ENCODE measurements at places on chromosomes 7 and 10.

DNA sequence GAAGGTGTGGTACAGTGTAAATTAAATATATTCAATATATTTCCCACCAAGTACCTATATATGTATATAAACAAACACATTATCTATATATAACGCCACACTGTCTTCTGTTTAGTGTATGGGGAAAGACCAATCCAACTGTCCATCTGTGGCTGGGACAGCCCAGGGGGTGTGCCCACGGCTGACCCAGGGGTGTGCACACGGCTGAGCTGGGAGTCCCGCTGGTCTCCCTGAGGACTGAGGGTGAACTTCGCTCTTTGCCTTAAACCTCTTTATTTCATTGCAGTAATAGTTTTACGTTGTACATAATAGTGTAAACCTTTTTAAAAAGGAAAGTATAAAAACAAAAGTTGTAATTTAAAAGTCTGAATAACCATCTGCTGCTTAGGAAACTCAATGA, 6.3 kb downstream of the EN2 start:
- DNase-seq = no peak

- DNase-seq = no peak
Measured at GRCh38 chr10:49768329-49768728, 6.2 kb upstream of the OGDHL start.

- DNase-seq = no peak
Measured at GRCh38 chr10:116452338-116452720, 24.7 kb downstream of the PNLIPRP3 start.

DNA sequence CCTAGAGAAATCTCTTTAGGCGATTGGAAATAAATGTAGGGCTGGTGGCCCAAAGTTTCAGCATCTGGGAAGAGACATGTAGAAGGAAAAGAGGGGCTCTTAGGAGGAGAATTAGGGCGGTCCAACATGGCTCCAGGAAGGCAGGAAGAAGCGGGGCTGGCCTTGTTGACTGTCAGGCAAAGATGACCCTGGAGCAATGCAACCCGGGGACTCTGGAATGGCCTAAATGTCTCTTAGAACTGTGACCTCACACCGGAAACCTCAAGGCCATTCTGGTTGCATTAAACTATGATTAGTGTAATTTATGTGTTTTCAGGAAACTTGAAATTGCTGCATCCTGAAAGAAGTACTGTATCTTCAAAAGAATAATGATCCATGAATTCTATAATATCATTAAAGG, 66.8 kb downstream of the NRP1 start:
- DNase-seq = no peak

DNA sequence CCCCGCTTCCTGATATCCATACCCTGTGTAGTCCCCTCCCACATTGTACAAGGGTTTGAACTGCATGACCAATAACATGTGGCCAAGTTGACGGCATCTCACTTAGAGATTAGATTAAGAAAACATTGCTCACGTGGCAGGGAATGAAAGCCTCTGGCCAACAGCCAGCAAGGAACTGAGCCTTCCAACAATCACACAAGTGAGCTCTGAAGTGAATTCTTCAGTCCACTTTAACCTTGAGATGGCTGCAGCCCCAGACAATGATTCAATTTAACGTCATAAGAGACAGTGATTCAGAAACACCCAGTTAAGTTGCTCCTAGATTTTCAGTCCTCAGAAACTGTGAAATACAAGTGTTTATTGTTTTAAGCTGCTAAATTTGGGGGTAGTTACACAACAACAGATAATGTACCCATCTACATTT, 165.9 kb upstream of the PLXNA4 start:
- peak; percentile 89 for DNase-seq

GRCh38 chr7:11605749-11606148, 226.2 kb downstream of the THSD7A start:
- no peak for DNase-seq

GRCh38 chr10:130025326-130025725, 61.3 kb upstream of the EBF3 start:
- DNase-seq = no peak

DNA sequence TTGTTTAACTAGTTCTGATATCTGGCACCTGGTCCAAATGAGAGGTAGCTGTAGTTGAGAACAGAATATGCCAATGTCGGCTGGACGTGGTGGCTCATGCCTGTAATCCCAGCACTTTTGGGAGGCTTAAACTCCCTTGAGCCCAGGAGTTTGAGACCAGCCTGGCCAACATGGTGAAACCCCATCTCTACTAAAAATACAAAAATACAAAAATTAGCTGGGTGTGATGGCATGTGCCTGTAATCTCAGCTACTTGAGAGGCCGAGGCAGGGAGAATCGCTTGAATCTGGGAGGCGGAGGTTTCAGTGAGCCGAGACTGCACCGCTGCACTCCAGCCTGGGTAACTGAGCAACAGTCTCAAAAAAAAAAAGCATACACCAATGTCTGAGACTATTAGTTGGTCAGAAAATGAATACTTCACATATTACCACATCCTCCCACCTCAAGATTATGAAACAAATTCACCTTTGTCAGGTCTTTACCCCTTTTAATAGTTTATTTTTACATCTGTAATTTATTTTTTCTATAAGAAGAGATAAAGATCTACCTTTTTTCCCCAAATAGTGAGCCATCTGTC, 38.8 kb downstream of the EPC1 start:
- no peak for DNase-seq

- DNase-seq = no peak
Measured at GRCh38 chr7:73717025-73717807, 2.3 kb downstream of the STX1A start.

DNA sequence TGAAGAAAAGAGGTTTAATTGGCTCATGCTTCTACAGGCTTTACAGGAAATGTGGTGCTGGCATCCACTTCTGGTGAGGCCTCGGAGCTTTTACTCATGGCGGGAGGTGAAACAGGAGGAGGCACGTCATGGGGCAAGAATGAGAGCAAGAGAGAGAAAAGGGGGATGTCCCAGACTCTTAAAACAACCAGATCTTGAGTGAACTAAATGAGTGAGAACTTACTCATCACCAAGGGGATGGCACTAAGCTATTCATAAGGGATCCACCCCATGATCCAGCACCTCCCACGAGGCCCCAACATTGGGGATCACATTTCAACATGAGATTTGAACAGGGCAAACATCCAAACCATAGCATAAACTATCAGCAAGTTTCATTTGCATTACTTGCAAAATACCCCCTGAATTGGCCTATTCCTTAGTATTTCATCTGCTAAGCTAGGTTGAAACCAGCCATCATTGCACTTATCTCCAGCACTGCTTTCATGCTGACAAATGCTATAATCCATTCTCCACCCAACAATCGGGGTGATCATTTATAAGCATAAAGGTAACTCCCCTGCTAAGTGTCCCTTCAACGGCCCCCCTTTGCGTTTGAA, 179.0 kb downstream of the NOC3L start:
- DNase-seq = peak; percentile 97

GRCh38 chr10:78964952-78965633, 103.7 kb upstream of the ZMIZ1 start:
- DNase-seq = peak; percentile 96

GRCh38 chr7:17105701-17106100, 192.8 kb upstream of the AHR start:
- DNase-seq = peak; percentile 66

DNA sequence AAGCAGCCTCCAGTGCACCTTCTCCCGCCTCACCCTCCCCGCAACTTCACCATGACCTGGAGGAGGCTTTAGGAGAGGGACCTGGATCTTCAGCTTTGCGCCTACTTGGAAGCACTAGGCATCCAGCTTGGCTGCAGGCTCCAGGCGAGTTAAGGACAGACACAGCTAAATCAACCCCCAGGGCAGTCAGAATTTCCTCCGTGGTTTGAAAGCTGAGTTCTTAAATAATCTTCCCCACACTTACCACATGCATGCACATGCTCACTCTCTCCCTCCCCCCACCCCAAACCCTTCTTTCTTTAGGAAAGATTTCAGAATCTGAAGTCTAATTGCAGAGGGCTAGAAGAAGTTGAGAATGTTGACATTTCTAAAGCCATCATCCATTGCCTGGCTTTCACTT, 36.7 kb upstream of the LRRC4 start:
- peak; percentile 27 for DNase-seq

DNA sequence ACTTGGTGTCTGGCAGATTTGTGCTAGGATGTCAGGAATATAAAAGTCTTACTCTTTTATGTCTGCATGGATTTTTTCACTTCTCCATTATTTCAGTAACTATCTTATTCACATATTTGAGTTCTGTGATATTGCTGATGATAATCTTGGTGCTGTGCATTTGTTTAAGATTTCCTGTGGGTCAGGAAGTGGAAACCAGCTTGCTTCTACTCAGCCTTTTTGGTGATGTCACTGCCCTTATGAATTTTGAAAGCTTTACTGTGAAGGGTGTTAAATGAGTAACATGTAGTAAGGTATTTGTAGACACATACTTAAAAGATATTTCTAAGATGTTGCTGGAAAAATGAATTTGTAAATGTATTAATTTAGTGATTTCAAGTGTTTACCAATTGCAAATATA, 69.5 kb upstream of the VOPP1 start:
- no peak for DNase-seq

DNA sequence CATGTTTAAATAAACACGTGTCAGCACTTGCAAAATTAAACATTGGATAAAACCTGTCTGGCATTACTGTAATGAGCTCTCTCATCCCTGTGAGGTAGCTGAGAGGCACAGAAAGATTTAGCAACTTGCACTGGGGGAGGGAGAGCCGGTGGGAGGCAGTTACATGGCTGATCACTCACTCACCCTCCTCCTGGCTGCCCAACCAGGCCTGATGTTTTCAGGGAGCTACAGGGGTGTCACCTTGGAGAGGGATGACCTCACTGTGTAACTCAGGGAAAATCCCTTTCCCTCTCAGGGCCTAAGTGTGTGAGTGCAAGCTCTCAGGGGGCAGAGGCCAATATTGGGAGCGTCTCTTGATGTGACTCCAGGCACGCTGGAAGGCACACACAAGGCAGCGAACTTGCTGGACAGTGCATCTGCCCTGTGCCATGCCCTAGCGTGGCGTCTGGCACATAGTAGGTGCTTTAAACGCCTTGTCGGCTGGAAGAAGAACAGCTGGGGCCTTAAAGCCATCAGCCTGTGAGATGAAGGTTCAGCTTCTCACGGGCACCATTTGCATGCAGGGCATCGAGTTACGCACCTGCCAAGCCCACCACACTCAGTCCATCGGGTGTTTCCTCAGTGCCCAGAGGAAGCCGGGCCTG, 51.1 kb downstream of the ELFN1 start:
- peak; percentile 52 for DNase-seq

- DNase-seq = no peak
Measured at GRCh38 chr7:122463631-122464030, 159.1 kb upstream of the FEZF1 start.

GRCh38 chr7:79716329-79716728, 262.9 kb upstream of the MAGI2 start:
- no peak for DNase-seq

- peak; percentile 88 for DNase-seq
Measured at GRCh38 chr7:140033036-140033435, 29.7 kb downstream of the PARP12 start.

- DNase-seq = no peak
Measured at GRCh38 chr10:98396096-98397063, 18.6 kb downstream of the PYROXD2 start.

DNA sequence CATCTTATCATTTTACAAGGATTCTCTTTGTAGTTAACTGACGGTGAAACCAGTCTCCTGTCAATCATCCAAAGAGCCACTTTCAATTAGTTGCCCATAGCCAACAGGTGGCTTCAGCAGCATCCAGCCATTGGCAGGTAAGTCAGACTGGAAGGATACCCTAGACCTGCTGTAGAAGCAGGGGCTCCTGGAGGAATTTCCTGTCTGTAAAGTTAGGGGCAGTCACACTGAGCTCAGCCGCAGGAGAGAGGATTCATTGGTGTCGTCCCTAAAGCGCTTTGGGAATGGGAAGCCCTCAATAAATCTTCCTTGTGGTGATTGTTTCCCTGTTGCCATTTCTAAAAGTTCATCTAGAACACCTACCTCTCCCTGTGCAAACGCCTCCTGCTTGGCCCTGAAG, 140.4 kb downstream of the CELF2 start:
- no peak for DNase-seq

DNA sequence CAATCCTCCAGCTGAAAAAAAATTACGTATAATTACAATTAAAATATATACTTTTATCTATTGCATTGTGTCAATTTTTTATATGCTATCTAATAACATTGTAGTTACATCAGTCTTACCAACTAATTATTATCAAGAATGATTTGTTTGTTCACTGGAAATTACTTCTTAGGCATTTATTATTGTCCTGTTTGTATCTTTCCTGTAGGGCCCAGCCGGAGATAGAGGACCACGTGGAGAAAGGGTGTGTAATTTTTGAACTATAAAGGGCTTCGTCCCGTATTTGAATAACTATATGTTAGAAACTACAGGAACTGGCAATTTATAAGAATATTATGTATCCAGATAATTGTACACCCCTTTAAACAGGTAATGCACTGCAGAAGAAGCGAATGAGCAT, 4.1 kb downstream of the COL1A2 start:
- no peak for DNase-seq

- no peak for DNase-seq
Measured at GRCh38 chr7:106061301-106061979, 50.7 kb downstream of the SYPL1 start.

- DNase-seq = no peak
Measured at GRCh38 chr7:146636033-146636356, 519.4 kb downstream of the CNTNAP2 start.

DNA sequence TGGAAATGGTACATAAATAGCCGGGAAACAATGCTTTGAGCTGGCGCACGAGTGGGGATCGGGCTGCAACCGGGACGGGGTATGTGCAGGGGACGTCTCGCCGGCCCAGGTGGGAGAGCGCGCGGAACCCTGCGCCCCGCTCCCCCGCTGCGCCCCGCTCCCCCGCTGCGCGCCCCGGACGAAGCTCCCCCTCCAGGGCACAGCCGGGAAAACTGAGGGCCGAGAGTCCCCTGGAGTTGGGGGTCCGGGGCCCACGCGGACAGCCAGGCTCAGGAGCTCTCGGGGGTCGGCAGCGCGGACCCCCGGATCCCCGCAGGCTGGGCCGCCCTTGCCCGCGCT, 514 bp downstream of the RADIL start:
- no peak for DNase-seq

DNA sequence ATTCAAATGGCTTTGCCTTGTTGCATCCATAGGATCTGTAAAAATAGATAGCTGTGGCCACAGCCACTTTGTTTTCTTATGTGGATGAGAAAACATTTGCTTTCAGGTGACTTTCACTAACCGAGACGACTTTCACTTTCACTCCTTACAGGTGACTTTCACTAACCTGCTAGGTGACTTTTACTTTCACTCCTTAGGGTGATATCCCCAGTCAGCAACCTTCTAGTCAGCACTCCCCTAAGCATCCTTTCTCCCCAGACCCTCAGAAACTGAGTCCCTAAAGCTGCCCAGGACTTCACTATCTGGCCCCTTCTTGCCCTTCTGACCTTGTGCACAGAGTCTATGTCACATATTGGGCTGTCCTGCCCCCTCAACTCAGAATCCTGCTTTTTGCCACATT, 177.5 kb downstream of the RELN start:
- no peak for DNase-seq

GRCh38 chr7:42650171-42650570, 261.7 kb downstream of the C7orf25 start:
- no peak for DNase-seq

GRCh38 chr7:108235451-108236061, 105.4 kb upstream of the LAMB4 start:
- no peak for DNase-seq

Data from M059J (cell line).